NCI-H2171 treated with DMSO at 0.1 percent for 48 hours (cell line): ENCODE measurements at places on chromosomes 4 and X.

DNA sequence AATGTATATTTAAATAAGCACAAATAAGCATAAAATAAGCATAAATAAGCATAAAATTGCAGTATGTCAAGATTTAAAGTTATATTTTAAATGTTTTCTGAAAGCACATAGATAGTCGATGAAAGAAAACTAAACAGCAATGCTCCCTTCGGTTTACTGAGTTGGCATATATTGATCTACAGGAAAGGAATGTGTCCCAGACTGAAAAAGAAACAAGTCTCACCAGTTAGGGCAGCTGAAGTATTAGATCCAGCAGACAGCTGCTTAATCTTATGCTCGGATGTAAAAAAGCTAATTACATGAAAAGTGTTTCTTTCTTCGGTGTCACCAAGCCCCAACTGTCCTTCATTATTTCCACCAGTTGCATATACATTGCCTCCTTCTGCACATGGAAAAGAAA, 8.7 kb downstream of the RPGR start:
- DNase-seq: no peak

DNA sequence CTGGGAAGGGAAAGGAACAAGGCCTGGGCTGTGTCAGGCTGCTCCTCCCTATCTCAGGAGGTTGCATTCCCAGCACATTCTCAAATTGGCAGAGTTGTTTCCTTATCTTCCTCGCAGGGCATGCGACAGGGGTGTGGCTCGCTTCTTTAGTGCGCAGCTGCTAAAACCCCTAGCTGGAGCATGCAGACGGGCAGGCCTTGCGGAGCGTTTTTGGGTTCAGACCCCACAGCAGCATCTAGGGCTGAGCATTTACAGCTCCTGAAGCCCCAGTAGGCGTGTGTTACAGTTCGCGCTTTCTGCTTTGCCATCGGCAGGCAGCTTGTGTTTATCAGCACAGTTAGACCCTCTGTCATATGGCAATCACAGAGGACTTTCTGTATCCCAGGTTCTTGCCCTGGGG, 392.4 kb downstream of the TECRL start:
- DNase-seq: no peak

DNA sequence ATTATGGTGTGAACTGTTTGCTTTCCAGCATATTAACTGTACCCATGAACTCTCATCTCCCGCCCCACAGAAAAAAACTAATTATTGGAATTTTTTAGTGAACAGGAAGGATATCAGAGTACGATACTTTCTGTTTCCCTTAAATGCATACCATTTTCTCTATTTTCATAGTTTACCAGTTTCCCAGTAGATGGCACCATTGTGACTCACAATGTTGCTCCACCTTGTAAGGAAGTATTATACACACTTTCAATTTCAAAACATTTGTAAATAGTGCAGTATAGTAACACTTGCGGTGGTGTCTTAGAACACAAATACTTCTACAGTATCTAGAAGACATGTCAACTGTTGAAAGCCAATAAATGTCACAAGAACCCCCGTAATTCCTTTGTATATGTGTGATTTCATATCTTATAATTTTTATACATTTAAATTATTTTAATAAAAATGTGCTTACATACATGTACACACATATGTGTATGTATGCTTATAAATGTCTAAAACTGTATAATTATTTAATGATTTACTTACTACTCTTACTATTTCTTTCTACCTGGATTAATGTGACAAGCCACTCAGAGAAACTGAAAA, 167.3 kb downstream of the SLIT2 start:
- DNase-seq: peak; percentile 20

DNA sequence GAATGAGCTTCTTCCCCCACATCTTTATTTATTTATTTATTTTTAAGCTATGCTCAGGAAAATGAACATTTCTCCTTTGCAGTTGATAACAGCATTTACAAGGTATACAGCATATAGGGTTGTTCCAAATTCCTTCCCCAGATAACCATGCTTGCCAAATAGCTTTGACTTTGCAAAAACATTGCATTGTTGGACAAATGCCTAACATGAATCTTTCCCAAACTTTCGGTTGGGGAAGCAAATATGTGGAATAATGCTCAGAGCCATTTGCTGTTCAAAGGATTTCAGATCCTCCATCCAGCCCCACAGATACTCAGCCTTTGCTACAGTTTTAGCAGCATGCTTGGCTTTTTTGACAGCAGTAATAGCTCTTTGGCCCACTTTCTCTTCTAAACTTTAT, 127.2 kb upstream of the AGA start:
- no peak for DNase-seq

- DNase-seq: no peak
These were observed 192.2 kb downstream of the BCOR start for GRCh38 chrX:39905538-39905891.

- no peak for DNase-seq
These were observed 7.5 kb downstream of the WDR1 start for GRCh38 chr4:10108818-10109783.

DNA sequence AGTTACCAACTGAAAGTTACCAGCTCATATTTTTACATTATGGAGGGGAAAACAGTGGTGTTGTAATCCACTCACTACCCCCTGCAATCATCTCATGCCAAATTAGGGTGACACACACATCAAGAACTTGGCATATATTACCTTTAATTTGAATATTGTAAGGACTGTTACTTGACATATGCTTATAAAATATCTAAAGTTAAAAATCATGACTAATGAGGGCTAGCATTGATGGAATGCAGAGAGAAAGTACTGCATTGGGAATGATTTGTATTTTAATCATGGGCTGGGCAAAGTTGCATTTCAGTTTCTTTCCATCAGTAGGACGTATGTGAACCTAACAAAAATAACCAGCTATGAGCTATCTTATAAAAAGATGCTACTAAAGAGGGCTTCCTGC, 517.5 kb upstream of the GRIA3 start:
- DNase-seq: no peak

DNA sequence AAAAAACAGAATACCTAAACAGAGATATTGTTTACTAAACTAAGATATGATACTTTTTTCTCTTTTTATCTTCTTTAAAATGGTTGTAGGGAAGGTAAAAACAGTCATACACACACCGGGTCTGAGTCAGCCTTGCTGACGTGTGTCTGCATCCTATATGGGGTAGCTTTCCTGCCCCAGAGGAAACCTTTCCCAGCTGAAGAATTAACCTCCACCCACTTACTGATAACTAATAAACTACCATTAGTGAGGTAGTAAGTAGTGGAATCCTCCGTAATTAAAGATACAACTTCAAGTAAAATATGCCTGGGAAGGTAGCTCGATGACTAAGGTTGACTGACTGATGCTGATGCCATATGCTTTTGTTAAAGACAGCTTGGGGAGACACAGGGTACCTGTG, 312.2 kb downstream of the DCTD start:
- no peak for DNase-seq

DNA sequence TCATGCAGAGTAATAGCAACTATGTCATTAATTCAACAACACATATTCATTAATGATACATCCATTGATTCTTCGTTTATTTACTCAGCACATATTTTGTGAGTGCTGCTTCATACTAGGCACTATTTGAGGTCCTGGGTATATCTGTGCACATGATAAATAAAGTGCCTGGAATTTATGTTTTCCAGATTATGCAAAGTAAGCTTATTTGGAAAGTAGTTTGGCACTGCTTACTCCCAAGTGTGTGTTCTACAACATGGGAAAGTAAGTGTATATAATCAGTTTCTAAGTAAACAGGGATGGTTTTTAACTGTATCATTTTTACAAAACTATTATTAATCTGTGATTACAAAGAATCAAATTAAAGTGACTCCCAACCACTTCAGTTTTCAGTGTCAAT, 16.8 kb upstream of the EPGN start:
- DNase-seq: no peak

DNA sequence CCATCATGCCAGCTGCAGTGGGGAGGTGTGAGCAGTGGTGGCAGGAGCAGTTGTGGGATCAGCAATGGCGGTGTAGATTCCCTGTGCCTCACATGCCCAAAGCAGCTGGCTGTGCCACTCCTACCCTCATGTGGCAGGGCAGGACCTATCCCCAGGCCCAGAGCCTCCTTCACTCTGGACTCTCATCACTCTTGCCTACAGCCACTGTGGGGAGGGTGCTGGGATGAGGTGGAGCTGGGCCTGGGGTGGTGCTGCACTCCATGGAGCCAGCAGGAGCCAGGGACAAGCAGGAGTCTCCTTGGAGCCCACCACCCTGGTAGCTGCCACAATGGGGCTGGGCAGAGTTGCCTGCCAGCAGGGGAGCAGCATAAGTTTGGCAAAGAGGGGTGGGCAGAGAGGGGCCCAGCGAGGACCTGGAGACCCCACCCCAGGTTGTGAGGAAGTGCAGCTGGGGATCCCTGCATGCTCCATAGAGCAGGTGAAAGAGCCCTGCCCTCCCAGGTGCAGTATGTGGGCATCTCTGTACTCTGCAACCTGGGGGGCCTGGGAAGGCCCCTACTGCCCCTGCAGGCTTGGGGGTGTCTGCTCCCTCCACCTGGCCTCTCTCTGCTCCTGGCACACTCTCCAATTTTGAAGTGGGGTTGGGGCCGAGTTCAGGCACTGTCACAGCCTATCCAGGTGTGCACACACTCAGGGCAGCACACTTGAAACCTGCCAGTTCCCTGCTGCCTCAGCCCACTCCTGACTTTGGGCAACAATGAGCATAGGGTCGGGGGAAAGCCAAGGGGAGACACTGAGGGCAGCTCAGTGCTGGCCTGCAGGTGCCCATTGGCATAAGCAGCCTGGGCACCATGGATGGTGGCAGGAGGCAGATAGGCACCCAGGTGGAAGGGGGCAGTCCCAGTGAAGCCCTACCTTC, 74.0 kb upstream of the INTU start:
- DNase-seq: no peak

DNA sequence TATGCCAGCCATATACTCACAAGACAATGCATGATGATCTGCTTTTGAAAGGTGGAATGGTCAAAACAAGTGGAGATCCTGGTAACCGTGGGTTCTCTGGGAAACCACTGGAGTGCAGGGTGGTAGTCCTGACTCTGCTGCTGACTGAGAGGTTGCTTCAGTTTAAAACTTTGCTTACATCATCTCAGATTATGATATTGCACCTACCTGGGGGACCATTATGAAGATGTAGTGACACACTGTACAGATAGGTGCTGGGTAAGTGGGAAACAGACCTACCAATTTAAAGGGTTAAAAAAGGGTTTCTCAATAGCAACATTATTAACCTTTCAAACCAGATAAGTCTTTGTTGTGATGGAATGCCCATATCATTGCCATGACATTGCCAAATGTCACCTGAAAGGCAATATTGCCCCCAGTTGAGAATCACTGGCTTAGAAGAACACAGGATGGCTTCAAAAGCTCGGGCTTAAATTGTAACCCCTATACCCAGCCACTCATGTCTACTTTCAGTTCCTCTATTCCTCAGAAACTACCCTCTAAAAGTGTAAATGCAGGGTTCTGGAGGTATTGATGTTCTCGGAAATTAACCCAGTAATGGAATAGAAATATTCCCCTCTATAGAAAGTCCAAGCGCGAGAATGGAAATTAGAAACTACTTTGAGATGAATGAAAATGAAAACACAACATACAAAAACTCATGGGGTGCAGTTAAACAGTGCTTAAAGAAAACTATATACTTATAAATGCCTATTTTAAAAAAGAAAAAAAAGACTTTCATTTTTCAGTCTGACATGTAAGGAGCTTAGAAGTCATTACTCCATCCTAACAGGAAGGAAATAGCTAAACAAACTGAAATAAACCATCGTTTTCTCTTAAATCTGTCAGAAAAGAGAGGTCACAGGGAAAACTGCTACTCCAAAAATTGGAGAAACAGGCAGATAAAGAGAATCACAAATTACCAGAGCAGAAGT, 65.8 kb downstream of the ARHGEF6 start:
- no peak for DNase-seq

GRCh38 chrX:129522184-129523078, 859 bp downstream of the SMARCA1 start:
- peak; percentile 59 for DNase-seq

- DNase-seq: no peak
These were observed 10.3 kb downstream of the SPATA4 start for GRCh38 chr4:176185051-176185450.

DNA sequence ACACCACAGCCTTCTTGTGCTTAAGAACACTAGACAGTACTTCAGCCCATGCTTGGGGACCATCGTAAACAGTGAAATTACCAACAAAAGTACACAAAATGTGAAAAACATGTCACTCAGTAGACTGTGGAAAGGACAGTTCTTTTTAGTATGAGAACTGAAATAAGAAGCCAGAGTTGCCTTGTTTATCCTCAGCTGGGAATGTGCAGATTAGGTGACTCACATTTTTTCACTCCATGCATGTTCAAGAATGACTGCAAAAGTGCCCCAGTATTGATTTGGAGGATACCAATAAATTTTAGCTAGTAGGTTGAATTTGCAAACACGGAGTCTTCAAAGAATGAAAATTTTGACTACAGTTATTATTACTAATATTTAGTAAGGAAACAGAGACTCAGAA, 23.1 kb upstream of the BMP3 start:
- no peak for DNase-seq

DNA sequence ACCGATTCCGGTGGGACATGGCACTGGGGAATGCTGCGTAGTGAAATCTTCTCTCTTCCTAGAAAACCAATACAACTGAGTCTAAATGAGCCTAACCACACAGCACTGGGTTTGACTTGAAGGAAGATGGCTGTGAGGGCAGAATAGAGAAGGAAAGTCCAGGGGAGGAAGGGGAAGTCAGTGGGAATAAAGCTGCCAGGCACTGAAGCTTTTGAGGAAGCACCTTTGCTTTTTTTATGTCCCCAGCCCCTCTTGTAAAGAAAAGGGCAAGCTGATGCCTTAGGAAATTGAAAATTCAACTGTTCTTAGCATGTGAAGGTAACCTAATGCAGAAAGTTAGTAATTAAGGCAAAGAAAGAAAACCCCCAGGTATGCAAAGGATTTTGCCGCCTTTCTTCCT, 20.6 kb downstream of the MED28 start:
- DNase-seq: no peak

DNA sequence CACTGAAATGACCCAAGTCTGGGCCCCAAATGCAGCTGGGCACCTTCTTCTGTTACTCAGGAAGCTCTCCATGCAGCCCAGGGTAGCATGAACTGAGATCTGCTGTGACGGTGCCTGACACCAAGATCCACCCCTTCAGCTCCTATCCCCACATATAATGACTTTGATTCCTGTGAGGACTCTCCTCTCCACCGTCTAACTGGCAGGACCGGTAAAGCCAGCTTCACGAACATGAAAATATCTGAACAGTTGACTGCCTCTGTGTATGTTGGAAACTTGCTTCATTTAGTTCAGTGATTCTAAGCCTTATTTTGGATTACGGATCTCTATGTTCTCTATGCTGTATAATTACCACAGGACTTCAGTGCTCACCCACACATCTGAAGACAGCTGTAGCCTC, 115.5 kb upstream of the TMEM150C start:
- DNase-seq: no peak
